ENCODE measurements at places on chromosomes 16 and 17.

- no peak for DNase-seq
Observed at GRCh38 chr17:80501741-80502577, 25.6 kb upstream of the NPTX1 start.

GRCh38 chr16:81483064-81483969 is 38.7 kb downstream of the CMIP start:
- no peak for DNase-seq

GRCh38 chr16:68644715-68645493 is at the start of gene CDH3:
CDH3 (plus strand) TSS chr16:68645310; CDS start chr16:68645380, 70 bp downstream.
- no peak for DNase-seq

DNA sequence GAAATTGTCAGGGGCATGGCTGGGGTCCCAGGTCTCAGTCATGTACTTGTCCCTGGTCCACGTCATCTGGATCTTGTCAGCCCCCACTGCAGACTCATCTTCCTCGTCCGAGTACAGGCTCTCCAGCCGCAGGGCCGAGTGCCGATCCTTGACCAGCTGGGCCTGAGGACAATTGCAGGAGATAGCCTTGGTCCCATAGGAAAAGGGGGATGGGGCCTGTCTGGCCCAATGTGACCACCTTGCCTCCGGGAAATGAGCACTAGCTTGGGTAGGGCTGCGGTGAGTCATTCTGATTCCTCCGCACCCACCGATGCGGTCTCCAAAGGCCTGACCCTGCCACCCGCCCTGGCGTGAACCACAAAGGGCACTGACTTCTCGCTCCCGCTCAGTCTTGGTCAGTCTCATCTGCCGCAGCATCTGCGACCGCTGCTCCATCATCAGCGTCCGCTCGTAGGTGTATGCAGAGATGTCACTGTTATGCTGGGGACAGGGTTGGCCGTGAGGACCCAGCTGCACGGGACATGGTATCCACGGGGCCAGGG is 1.5 kb upstream of the LCAT start:
- DNase-seq, result no peak

GRCh38 chr17:79646721-79647455 is 36.0 kb upstream of the RBFOX3 start:
- no peak for DNase-seq

GRCh38 chr16:75319513-75320411 is 68.3 kb upstream of the BCAR1 start:
- DNase-seq, result no peak

DNA sequence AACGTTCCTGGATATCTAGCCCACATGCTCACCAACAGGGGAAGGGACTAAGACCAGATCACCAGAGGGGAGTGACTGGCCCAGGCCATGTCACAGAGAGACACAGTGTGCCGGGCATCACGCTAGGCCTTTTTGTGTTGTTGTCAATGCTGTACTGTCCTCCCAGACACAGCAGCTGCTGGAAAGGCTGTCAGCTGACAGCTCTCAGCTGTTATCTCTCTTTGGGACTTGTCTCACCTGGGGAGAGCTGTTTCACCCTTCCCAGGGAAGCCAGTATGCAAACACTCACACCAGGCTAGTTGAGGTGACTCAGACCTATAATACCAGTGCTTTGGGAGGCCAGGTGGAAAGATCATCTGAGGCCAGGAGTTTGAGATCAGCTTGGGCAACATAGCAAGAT is 19.4 kb downstream of the UNC45B start:
- no peak for DNase-seq

GRCh38 chr17:78674595-78675315 is 97.6 kb upstream of the DNAH17 start:
- no peak for DNase-seq

- DNase-seq, result no peak
Observed at GRCh38 chr17:77546772-77547241, 406.0 kb downstream of the SEC14L1 start.

DNA sequence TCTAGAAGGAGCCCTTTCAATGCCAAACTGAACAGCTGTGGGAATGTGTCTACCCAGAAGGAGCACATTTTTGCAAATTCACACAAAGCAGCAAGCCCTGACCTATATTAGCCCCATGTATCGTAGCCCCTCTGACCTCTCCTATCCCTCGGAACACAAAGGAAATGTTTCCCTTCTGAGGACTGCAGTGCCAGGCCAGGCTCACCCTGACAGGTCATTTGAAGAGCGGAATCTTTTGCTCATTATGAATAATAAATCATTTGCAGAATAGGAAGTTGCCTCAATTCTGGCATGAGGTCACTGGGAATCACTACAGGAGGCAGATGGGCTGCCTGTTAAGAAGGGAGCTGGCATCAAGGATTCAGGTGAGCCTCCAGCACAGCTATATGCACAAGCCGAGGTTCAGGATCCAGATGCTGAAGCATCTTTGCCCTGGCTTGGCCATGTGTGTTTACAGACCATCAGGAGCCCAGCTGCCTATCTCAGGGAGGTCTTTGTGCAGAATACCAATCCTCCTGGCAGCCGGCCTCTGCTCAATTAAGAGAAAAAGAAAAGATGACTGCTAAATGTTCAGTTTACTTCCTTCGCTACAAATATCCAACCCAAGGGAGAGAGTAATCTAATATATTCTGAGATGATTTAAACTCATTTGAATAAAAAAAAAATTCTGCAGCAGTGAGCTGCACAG is 119.4 kb downstream of the USP31 start:
- no peak for DNase-seq

- DNase-seq, result no peak
Observed at GRCh38 chr17:54518706-54519105, 381.9 kb upstream of the TOM1L1 start.

- DNase-seq, result no peak
Observed at GRCh38 chr16:8493972-8494371, 96.3 kb downstream of the TMEM114 start.

DNA sequence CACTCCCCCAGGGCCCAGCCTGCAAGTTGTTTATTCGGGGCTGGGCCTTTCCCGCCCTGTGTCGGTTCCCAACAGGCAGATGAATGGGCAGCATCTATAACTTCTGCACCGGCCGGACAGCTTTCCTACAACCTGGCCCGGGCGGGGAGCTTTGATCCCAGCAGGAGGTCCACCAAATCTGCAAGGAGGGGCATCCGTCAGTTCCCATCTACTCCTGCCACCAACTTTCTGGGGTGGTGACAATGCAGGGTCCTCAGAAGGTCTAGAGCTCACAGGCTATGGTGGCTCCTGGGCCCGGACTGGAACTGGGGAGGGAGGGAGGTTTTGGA is 211.9 kb downstream of the NTN1 start:
- DNase-seq, result no peak

GRCh38 chr17:45782889-45783592 is 1.1 kb upstream of the CRHR1 start:
- no peak for DNase-seq

DNA sequence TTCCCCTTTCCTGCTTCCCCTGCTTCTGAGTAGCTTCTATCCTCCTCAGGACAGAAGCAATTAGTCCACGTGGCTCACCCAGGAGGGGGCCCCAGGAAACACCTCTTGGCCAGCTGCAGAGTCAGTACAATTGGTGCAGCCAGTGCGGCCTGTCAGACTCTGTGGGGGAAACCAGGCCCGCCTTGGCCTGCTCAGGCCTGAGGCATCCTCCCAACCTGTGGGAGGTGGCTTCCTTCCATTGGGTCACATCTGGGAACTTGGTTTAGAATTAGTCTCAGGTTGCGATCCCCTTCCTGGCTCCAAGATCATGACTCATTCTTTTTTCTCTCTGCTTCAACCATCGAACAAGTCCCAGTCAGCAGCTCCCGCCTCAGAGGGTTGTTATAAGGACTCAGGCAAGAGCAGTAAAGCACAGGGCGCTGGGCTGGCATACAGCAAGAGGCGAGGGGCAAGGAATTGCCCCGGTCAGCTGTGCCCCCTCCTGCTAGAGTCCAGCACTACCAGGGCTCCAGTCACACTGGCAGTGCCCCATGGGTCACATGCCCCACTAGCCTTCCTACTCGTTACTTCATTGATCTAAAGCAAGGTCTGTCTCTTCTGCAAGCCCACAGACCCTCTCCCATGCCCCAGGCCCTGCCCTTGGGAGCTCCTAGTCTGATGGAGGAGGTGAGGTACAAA is 8.1 kb upstream of the EPX start:
- DNase-seq, result no peak
